H7 (cell line): ENCODE measurements at places on chromosomes 11 and 22. TPM values are rescaled to one million over a fixed set of nuclear protein-coding genes. Genes with fewer than 3 reads are reported as not detected.

- no peak for DNase-seq
These were observed 193.4 kb upstream of the BLID start for GRCh38 chr11:122309262-122309925.

DNA sequence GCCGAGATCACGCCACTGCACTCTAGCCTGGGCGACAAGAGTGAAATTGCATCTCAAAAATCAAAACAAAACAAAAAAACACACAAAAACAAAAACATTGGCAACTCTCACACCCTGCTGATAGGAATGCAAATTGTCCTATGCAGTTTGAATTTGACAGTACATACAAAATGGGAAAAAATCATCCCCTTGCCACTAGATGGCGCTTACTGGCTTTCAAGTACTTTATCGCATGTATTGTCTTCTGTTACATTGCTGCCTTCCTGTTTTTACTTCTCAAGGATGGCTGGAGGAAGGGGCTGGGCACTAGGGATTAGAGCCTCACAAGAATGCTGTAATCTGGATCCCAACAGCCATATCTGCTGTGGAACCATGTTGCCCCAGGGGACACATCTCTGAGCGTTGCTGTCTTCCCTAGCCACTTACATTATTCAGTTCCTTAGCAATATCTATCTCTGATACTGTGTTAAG, 59.4 kb upstream of the A4GALT start:
- peak; percentile 89 for DNase-seq

DNA sequence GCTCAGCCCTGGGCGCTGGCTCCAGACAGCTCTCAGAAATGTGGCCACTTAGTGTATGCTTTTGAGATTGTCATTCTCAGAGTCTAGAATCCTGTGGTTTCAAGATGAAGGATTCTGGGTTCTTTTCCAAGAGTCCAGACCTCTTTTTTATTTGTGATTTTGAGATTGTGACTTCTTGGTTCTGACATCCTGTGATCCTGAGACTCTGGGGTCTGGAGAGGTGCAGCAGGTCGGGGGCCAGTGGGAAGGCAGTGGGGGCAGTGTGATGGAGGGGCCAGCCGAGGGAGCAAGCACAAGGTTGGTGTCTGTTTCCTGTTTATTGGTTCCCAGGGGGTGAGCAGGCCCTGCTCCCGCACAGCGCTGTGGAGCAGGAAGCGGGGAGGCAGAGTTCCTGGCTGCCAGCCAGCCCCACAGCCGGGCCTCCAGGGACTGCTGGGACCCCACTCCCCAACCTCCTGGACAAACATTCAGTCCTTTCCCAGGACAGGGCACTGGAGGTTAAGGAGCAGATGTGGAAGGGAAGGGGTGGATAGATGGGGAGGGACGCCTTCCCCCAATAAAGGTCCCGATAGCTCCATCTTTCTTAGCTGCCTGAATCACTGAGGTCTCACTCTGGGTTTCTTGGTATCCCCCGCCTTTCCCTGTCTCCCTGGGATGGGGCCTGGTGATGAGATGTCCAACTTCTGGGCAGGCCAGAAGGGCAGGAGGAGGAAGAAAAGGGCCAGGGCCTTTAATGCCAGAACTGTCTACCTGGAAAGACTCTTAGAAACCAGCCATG, 13.7 kb downstream of the ARHGEF17 start:
- peak; percentile 70 for DNase-seq

GRCh38 chr11:70265341-70265740, 5.1 kb upstream of the PPFIA1 start:
- DNase-seq: peak; percentile 28

DNA sequence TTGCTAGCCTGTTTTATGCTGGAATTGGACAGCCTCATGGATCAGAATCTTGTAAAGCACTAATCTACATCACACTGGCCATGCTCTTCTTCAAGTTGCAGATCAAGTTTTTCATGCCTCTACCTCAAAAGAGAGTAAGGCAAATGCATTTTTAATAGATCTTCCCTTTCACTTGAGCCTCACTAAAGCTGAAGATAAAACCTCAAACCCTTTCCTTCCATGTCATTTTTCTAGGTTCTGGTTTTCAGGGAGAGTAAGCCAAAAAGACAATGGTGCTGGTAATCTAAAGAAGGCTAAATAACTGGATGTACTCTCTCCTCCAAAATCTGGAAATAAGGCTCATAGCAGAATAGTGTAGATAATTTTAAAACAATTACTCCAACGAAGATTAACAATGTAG, 28.3 kb downstream of the POU2AF1 start:
- no peak for DNase-seq

The PDE2A gene
- total RNA-seq: 1.9 and 2.9 TPM in 2 replicates

DNA sequence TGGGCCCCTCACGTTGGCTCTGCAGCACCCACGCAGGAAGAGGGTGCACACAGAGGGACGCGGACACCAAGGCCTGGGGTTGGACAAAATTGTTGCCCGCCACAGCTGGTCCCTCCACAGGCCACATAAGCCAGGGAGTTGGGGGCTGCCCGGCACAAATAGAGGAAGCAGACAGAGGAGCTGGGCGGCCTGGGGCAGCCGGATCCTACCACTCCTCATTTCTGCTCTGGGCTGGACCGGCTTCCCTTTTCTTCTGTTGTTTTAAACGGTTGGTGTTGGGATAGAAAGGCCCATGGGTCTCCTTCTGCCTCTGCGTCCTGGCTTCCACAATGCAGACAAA, 36.4 kb upstream of the LINC01488 start:
- DNase-seq: no peak

The YAP1 gene
- 76.2 and 80.5 TPM in 2 replicates for total RNA-seq

- no peak for DNase-seq
These were observed 25.0 kb downstream of the ARRB1 start for GRCh38 chr11:75326439-75326810.

- DNase-seq: no peak
These were observed 36.9 kb downstream of the TNKS1BP1 start for GRCh38 chr11:57287884-57288283.

GRCh38 chr11:62264004-62264403, 6.0 kb upstream of the SCGB2A2 start:
- no peak for DNase-seq

GRCh38 chr11:121904148-121904547, 211.9 kb downstream of the BLID start:
- no peak for DNase-seq

GRCh38 chr22:42074846-42075676, 1.0 kb downstream of the PHETA2 start:
- DNase-seq: no peak

DNA sequence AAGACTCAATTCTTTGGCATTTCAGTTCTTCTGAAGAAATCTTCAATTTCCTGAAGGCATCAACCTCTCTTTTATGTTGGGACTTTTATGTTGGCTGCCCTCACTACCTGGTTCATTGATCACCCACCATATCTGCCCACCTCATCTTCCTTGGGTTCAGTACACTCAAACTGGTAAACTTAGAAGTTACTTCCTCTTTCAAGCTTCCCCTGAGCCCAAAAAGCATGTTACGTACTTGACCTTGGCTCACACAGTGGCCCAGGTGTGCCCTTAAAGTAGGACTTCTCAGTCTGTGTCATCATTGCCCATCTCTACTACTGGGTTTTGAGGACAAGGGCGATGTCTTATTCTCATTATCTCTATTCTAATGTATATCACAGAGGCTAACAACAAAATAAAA, 86.1 kb downstream of the GRIA4 start:
- DNase-seq: no peak

DNA sequence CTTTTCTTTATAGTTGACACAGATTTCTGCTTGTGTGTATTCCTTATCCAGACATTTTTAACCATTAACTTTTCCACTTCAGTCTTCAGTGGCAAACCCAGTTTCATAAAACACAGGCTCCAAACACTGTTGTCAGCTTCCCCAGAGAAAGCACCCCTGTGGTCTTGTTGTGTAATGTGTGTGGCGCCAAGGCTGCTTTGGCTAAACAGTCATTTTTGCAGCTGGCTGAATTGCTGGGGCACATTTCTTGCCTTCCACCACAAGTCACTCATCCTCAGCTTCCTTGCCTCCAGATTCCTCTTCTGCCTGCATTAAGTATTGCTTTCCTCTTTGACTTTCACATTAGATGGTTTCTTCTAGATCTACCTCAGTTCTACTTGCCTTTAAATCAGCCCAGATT, 40.5 kb downstream of the ARHGAP1 start:
- DNase-seq: no peak

The CRYBB3 gene
- 0.10 TPM in 1 of 2 replicates, not detected in the other for total RNA-seq

DNA sequence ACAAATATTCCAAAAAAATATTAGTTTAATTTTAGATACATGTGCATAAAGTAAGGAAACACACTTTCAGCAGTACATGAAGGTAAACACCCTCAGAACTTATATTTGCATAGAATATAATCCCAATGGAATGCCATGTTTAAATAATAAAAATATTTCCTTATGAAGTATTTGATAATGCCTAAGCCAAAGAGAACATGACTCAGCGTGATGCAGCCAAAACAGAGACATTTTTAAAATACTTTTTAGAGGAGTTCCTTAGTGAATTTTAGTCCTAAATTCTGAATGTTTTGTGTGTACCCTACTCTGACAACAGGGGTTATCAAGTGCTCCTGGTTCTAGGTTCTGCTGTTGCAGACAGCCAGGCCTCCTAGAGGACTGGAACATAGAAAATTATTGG, 39.1 kb upstream of the POU2AF2 start:
- DNase-seq: no peak

The MS4A12 gene
- total RNA-seq: not detected in 2 replicates

The TRPM5 gene
- total RNA-seq: not detected in 2 replicates
